ENCODE measurements at places on chromosomes 3 and 15. TPM values are rescaled to one million over a fixed set of nuclear protein-coding genes. Genes with fewer than 3 reads are reported as not detected.

The KNG1 gene
- total RNA-seq, result not detected

The MEX3B gene
- total RNA-seq, result 6.1 TPM

The ARL8B gene
- 50.3 TPM for total RNA-seq

The TMEM40 gene
- total RNA-seq, result not detected

The IFT57 gene
- total RNA-seq, result 65.6 TPM

The ZBTB47 gene
- total RNA-seq, result 21.5 TPM

The PLSCR4 gene
- total RNA-seq, result 23.9 TPM

The ARPP21 gene
- total RNA-seq, result not detected

The GOLGA6L9 gene
- total RNA-seq, result 1.4 TPM

The ALDH1A2 gene
- total RNA-seq, result 1.7 TPM

The APH1B gene
- total RNA-seq, result 18.5 TPM

The KBTBD13 gene
- not detected for total RNA-seq

The ARGFX gene
- not detected for total RNA-seq

The ATP13A5 gene
- not detected for total RNA-seq

The ARHGAP11A gene
- total RNA-seq, result 4.8 TPM

The MYL3 gene
- total RNA-seq, result not detected

The CRABP1 gene
- total RNA-seq, result not detected

The RPUSD2 gene
- total RNA-seq, result 11.0 TPM

The GABRA5 gene
- 0.14 TPM for total RNA-seq

The CAPN3 gene
- 1.7 TPM for total RNA-seq
